Naive B cell (primary cell): ENCODE measurements at places on chromosomes 6 and 20.

DNA sequence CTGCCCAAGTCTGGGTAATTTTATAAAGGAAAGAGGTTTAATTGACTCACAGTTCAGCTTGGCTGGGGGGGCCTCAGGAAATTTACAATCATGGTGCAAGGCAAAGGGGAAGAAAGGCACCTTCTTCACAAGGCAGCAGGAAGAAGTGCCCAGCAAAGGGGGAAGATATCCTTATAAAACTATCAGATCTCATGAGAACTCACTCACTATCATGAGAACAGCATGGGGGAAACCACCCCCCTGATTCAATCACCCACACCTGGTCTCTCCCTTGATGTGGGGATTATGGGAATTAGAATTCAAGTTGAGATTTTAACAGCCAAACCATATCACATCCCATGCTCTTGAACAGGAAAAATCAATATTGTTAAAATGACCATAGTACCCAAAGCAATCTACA, 215.2 kb upstream of the TAB2 start:
- no peak for DNase-seq

GRCh38 chr6:11852061-11852651, 73.6 kb upstream of the ADTRP start:
- DNase-seq: no peak

DNA sequence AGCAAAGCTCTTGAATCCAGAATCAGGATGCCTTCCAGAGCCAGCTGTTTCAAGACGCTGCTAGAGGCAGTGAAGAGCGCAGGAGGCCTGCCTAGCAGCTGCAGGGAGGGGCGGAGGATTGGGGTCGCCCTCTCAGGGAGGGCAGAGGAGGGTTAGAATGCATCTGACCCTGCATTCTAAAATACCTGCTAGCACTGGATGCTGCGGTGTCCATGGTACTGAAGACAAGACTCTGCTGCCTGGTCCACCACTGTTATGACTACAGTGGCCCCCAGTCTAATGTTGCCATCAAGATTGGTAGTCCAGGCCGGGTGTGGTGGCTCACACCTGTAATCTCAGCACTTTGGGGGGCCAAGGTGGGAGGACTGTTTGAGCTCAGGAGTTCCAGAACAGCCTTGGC, 193.7 kb upstream of the PROKR2 start:
- no peak for DNase-seq

DNA sequence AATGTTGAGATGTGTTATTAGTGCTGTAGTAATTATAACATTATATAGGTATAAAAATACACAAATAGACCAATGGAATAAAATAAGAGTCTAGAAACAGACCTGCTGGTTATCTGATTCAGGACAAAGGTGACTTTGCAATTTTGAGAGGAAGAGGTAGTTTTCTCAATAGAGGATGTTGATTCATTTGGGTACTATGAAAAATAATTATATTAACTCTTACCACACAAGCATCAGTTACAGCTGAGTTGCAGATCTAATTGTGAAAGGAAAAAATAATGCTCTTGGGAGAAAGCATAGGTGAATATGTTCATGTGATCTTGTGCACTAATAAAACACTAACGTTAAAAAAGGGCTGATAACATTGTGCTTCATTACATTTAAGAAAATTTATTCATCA, 103.0 kb downstream of the BCKDHB start:
- DNase-seq: no peak

- no peak for DNase-seq
These were observed 6.8 kb downstream of the PROKR2 start for GRCh38 chr20:5309971-5310370.

- no peak for DNase-seq
These were observed 147.4 kb downstream of the MOXD1 start for GRCh38 chr6:132253906-132254305.

DNA sequence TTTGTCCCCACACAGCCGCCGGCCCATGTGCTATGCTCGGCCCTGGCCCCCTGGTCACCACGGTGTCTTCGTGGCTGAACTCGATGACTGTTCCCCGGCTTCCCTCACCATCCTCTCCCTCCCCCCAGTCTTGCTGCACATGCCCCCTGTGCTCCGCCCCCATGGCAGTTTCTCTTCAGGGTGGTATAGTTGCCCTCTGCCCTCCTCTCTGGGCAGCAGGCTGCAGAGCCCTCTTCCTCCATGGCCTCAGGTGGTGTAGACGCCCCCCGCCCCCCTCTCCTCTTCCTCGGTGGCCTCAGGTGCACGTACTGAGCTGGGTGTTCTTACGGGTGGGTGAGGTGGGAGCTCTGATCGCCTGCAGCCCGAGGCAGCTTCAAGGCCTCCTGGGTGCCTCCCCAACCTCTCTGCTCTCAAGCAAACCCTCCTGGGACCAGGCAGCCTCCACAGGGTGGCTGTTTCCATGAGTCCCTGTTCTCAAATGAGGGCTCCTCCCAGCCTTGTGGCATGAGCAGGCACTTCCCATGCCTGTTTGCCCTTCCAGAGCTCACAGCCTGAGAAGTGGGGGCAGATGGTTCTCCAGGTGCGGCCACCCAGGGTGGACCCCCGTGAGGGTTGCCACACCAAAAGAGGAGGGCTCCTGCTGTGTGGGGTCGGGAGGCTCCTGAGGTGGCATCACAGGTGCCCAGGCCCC, 24.8 kb downstream of the COL20A1 start:
- no peak for DNase-seq

GRCh38 chr6:87873556-87873955, 171.5 kb upstream of the AKIRIN2 start:
- no peak for DNase-seq

DNA sequence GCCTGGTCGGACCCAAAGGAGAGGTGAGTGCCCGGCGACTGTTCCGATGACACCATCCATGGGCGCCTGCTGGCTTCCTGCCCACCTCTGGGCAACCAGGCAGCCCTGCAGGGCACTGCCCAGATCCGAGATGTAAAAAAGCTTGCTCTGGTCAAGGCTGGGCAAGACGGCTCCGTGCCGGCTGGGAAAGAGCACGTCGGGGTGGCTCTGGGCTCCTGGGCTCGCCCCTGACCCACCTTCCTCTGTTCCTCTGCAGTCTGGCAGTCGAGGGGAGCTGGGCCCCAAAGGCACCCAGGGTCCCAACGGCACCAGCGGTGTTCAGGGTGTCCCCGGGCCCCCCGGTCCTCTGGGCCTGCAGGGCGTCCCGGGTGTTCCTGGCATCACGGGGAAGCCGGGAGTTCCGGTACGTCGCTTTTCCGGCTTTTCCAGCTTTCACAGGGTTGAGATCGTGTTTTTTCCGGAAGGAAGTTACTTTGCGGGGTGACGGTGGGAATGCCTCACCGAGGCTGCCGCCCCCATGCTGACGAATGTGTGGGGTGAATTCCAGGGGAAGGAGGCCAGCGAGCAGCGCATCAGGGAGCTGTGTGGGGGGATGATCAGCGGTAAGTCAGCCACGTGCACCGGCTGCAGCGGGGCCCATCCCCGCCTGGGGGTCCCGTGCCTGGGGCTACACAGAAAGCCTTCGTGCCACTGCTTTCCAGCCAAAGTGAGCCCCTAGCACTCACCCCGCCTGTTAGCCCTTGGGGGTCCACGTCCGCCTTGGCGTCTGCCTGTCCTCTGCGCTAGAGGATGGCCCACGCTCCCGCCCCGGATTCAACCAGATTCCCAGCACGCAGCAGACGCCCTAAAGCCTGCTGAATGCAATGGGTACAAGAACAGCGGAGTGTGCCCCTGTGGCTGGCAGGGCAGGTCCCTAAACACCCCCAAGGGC, 19.3 kb downstream of the COL9A3 start:
- no peak for DNase-seq

DNA sequence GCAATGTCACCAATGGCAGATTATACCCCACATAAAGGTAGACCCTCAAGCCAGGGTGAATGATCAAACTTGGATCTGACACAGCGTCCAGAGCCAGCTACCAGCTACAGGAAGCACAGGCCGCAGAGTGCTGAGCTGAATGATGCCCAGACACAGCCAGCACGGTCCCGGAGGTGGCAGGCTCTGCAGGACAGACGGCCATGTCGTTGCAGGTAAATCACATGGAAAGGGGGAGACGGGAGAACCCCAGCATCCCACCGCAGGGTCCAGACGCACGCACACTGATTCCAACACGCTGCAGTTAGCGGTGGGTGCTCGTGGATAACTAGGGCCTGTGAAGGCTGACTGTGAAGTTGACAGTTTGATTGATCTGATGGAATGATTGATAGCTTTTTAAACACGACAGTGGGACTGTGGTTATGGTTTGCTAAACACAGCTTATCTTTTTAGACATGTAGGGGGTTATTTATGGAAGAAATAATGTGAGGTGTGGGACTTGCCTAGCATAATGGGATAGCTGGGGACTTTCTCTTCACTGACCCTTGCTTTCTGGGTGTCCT, 228.5 kb downstream of the ERMARD start:
- no peak for DNase-seq

GRCh38 chr6:111793711-111794111, 79.5 kb downstream of the FYN start:
- no peak for DNase-seq

DNA sequence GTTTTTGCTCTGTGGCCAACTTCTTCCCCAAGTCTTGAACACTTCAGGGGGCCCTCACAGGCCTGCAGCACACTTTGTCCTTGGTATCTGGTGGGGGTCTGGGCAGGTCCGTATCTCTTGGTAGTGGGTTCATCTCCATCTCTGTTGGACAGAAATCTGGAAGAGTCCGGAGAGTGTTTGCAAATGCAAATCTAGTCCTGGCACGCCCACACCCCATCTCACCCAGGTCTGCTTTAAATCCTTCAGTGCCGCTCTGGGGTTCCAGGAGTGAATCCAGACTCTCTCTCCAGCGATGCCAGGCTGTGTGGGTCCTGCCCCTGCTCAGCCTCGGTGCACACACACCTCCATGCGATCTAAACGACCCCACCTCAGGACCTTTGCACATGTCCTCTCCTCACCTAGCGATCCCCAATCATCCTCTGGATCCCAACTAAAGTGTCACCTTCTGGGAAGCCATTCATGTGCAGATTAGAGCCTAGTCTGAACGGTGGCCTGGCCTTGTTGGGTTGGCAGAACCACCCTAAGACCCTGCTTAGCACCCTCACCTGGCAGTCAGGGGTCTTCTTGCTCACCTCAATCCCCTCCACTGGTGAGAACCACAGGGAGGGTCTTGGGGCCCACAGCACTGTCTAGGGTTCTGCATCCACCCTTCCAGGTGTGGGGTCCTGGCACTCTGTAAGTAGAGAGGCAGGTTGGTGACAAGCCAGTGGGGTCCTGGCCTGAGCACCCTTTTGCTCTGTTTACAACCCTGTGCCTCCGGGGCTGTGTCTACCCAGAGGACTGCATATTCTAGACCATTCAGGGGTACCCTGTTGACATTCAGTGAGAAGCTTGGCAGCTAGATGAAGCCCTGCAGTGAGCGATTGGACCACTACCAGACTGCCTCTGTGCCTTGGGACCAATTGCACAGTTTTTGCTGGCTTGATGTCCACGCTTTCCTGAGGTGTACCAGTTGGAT, 100.8 kb downstream of the SYCP2 start:
- DNase-seq: no peak

DNA sequence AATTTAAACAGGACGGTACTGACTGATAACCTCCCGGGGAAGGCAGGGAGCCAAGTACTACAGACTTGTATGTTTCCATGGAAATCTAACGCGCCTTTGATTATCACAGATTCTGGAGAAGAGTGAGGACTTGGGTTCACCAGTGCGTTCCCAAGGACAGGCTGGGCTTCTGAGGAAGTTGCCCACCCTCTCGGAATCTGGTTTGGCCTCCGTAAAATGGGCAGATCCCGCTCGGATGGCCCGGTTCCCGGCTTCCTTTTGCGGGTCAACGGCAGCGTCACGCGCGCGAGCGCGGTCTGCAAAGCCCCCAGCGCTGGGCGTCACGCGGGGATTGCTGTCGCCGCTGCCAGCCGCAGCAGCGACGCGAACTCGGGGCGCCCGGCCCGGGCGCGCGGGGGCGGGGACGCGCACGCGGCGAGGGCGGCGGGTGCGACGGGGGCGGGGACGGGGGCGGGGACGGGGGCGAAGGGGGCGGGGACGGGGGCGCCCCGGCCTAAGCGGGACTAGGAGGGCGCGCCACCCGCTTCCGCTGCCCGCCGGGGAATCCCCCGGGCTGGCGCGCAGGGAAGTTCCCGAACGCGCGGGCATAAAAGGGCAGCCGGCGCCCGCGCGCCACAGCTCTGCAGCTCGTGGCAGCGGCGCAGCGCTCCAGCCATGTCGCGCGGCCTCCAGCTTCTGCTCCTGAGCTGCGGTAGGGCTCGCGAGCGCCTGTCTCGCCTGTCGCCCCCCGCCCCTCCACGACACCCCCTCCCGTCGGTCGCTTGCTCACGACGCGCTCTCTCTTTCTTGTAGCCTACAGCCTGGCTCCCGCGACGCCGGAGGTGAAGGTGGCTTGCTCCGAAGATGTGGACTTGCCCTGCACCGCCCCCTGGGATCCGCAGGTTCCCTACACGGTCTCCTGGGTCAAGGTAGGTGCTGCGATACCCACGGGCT, at the start of gene CD83:
CD83 (plus strand) TSS at position 615 of the 933 bp plus-strand sequence; CDS start at position 655, 40 bp downstream.
- peak; percentile 94 for DNase-seq

GRCh38 chr6:125027287-125027686, 65.0 kb downstream of the RNF217 start:
- no peak for DNase-seq

GRCh38 chr6:15823838-15824414, 161.1 kb upstream of the DTNBP1 start:
- DNase-seq: no peak

DNA sequence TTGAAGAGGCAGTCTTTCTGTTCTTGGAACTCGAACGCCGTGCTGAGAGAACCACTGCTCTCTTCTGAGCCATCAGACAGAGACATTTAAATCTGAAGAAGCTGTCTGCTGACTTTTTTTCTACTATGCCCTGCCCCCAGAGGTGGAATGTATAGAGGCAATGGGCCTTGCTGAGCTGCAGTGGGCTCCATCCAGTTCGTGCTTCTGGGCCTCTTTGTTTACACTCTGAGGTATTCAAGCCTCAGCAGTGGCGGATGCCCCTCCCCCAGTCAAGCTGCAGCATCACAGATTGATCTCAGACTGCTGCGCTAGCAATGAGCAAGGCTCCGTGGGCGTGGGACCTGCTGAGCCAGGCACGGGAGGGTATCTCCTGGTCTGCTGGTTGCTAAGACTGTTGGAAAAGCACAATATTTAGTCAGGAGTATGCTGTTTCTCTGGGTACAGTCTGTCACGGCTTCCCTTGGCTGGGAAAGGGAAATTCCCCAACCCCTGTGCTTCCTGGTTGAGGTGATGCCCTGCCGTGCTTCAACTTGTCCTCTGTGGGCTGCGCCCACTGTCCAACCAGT, 526.8 kb downstream of the CD109 start:
- no peak for DNase-seq

- peak; percentile 7 for DNase-seq
These were observed 117.2 kb upstream of the ESR1 start for GRCh38 chr6:151690303-151690702.
